ENCODE measurements at places on chromosomes 7 and 10.

DNA sequence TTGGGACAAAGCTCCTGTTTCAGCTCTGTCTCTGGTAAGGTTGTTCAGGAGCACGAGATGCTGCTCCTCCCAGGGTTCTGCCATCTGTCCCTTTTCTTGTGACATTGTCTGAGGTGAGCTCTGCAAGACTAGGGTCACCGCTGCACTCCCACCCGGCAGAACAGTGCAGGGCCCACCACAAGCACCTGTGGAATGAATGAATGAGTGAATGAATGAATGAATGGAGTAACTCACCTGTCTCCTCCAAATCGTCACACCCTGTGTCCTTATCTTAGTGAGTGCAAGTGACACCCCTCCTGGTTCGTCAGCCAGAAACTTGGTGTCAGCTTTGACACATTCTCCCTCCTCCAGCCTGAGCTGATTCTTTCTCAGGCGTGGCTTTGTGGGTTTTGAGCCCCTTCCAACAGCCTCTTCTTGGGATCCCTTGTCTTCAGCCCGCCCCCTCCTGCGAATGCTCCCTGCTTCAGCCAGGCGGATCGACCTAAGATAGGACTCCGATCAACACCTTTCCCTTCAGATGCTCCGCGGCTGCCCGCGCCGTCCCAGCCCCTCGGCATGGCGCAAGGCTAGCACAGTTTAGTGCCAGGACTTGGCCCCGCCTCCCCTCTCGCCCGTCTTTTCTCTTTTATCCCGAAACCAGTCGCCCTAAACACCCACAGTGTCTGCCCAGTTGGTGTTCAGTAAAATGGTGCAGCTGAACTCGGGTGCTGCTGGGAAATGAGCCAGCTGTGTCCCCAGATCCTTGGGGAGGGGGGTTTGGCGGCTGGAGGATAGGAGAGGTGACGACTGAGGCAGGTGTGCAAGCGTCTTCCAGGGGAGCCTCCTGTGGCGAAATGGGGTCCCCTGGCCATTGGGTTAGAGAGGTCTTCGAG, 89.3 kb downstream of the BEND7 start:
- no peak for DNase-seq

- no peak for DNase-seq
Measured at GRCh38 chr10:131876017-131876416, 24.8 kb upstream of the PPP2R2D start.

- no peak for DNase-seq
Measured at GRCh38 chr10:109861081-109861480, 62.2 kb downstream of the XPNPEP1 start.

DNA sequence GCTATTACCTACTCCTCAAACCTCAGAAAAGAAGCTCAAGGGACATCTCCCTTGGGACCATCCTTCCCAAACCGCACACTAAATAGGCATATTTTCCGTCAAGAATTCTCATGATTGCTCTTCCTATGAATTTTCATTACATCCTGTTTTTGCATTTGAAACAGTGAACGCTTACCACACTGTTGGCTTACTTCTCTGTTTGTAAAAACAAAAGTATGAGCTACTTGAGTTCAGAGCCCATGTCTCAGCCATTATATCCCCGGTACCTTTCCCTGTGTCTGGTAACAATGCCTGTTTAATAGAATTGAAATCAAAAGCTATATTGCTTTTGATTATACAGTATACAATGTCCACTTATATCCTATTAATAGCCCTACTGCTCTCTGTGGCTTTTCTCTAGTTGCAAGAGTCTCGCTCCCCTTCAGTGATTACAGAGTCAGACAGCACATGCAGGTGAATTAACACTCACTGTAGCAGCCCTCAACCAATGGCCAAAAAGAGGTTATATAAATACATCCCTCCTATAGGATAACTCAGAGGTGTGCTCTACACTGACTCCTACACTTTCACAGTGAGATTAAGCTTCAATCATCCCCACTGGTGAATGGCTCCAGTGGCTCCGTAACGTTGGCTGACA, 264.4 kb downstream of the SORCS1 start:
- DNase-seq = no peak

DNA sequence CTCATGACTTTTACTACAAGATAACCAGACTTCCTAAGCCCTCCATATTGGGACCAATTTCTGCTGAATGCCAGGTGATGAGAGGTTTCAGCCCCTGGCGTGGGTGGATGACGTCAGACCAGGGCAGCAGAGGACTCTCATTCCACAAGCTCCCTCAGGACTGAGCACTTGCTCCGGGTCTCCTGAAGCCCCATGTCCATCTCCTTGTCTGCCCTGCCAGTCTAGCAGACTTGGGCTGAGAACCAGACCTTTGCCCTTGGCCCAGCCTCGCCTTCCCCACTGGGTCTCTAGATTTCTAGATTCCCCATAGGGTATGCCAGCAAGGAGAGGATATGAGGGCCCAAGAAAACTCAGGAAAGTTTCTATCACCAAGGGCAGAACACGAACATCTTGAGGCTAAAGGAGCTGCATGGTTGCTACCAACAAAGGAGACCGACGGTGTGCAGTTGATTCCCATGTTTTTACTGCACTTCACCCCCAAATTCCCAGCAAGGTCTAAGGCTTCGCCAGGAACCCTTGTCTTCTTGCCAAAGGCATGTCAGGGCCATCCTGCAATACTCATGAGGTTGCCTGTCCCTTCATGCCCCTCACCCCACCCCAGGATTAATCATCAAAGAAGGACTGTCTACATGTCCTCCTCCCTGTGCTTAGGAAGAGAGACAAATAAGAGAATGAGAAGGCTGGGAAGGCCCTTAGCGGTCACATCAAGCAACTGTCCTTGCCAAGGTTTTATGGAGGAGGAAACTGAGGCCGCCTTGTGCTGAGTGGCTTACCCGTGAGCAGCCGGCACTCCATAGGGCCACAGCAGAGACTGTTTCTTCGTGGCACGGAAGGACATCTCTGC, 96.5 kb upstream of the MACROH2A2 start:
- no peak for DNase-seq

Data from activated gamma-delta T cell treated with anti-CD3 and anti-CD28 coated beads, Interleukin-2, amount 50 U/mL, for 16 hours (primary cell).